Effector memory CD4-positive, alpha-beta T cell (primary cell): ENCODE measurements at places on chromosomes 6 and 20.

- peaks cover 14% of the 10 kb centered on the region for H3K27me3 ChIP-seq
- peaks cover 13% of the 10 kb centered on the region for H3K4me1 ChIP-seq
- no peak overlapping the region for H3K27ac ChIP-seq
- no peak for DNase-seq
Observed at GRCh38 chr6:33213166-33213988, 5.1 kb downstream of the RING1 start.

- H3K27ac ChIP-seq = no peak overlapping the region
- no peaks in the 10 kb centered on the region for H3K36me3 ChIP-seq
- DNase-seq = no peak
- H3K27me3 ChIP-seq = no peaks in the 10 kb centered on the region
Observed at GRCh38 chr6:13445005-13445743, 42.2 kb downstream of the GFOD1 start.

DNA sequence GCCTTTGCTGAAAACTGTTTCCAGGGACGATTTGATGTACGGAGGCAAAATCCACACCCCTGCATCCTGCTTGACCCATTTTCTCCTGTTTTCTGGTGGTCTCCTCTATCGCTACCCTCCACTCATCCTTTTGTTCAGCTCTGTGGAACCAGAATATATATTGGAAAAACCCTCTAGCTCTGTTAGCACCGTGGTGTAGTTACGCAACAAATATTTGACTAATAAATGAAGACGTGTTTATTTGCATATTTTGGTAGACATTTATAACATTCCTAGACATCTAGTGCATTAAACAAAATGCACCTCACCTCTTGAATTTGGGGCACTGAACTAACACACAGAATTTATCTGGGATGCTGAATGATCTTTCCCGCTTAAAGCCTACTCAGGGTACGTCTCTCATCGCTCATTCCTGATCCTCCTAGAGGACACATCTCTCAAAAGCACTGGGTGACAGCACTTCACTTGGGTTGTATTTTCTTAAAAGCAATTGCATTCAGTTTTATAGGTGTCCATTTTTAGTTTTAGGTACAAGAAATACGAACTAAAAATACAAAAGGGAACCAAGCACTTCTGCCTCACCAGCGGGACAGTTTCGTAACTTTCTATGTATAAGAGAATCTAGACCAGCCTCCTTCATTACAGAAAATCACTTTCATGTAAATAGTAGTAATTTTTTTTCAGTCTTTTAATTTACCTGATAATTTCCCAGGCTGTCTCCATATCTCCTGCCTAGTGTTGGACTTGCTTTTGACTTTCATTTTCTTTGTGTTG is 59.2 kb downstream of the SNRNP48 start:
- H3K4me1 ChIP-seq = no peaks in the 10 kb centered on the region
- no peaks in the 10 kb centered on the region for H3K36me3 ChIP-seq
- DNase-seq = no peak
- H3K27ac ChIP-seq = no peak overlapping the region

GRCh38 chr20:33868595-33868994 is 57.4 kb downstream of the CHMP4B start:
- H3K36me3 ChIP-seq = no peaks in the 10 kb centered on the region
- DNase-seq = no peak

- H3K27me3 ChIP-seq = no peaks in the 10 kb centered on the region
- H3K27ac ChIP-seq = no peak overlapping the region
- H3K4me1 ChIP-seq = no peaks in the 10 kb centered on the region
- H3K36me3 ChIP-seq = no peaks in the 10 kb centered on the region
Observed at GRCh38 chr6:113184736-113185135, 672.4 kb upstream of the MARCKS start.

- H3K36me3 ChIP-seq = no peaks in the 10 kb centered on the region
- no peak overlapping the region for H3K27ac ChIP-seq
- no peaks in the 10 kb centered on the region for H3K4me1 ChIP-seq
- DNase-seq = no peak
- H3K4me3 ChIP-seq = no peak overlapping the region
Observed at GRCh38 chr6:43871933-43872332, 101.9 kb downstream of the VEGFA start.

- no peak overlapping the region for H3K27ac ChIP-seq
- no peaks in the 10 kb centered on the region for H3K36me3 ChIP-seq
- H3K4me3 ChIP-seq = no peak overlapping the region
- no peak for DNase-seq
- H3K27me3 ChIP-seq = no peaks in the 10 kb centered on the region
Observed at GRCh38 chr6:105493736-105494135, 90.9 kb upstream of the PREP start.

- H3K27me3 ChIP-seq = no peaks in the 10 kb centered on the region
- H3K4me1 ChIP-seq = no peaks in the 10 kb centered on the region
- DNase-seq = no peak
Observed at GRCh38 chr6:83868639-83869038, 9.2 kb downstream of the CYB5R4 start.

GRCh38 chr6:122647765-122648164 is 37.6 kb downstream of the PKIB start:
- no peaks in the 10 kb centered on the region for H3K36me3 ChIP-seq
- no peak overlapping the region for H3K27ac ChIP-seq
- no peak for DNase-seq
- no peaks in the 10 kb centered on the region for H3K27me3 ChIP-seq
- H3K4me1 ChIP-seq = no peaks in the 10 kb centered on the region

DNA sequence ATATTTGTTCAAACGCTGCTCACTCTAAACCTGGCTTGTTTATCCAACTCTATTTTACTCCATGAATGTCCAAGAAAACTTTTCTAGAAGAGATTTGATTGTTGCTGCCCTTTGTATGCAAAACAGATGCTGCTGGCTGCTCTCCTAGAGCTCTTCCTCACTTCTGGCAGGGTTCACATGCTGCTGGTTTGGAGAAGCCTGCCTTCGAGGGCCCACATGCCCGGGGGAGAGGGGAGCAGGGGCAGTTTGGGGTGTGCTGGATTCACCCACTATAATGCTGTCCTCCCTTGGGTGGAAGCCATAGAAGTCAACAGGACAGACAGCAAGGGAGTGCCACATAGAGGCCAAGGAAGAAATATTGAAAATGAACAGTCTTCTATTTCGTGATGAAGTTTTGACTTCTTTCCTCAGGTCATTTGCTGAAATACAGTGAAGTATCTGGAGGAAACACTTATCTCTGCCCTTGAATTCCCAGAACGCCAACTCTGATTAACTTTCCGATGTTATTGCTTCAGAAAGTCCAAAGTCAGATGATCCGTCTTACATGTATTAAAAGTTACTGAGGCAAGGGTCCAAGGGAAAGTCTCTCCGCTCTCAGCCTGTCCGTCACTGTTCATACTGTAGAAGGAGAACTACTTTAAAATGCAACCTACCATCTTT is 32.4 kb downstream of the LY86 start:
- H3K4me1 ChIP-seq = no peaks in the 10 kb centered on the region
- DNase-seq = no peak
- H3K4me3 ChIP-seq = no peak overlapping the region
- no peaks in the 10 kb centered on the region for H3K36me3 ChIP-seq
- no peaks in the 10 kb centered on the region for H3K27me3 ChIP-seq

DNA sequence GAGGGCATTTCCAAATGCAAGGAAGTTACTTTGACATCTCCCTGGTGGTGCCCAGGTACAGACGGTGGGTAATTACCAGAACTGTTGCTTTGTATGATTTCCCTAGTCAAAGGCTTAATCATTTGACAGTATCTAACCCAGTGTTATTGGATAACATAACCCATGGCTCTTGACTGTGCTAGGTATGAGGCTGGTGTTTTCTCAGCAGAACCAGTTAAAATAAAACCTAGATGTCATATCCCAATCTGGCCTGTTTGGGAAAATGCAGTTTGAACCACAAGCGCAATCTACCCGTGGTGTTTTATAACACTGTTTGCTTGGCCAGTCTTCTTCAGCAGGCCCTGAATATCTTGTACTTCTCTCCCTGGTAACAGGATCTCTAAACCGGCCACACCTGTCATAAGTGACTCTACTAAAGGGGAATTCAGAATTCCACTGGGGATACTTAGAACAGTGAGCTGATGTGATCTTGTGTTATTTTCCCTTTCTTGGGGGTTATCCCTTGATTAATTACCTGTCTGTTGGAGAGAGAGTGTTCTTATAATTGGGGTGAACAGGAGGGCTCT is 32.8 kb downstream of the PPP1R14C start:
- H3K4me3 ChIP-seq = no peak overlapping the region
- no peak overlapping the region for H3K27ac ChIP-seq
- DNase-seq = no peak
- H3K4me1 ChIP-seq = no peaks in the 10 kb centered on the region
- H3K36me3 ChIP-seq = no peaks in the 10 kb centered on the region

GRCh38 chr6:105838171-105838570 is 248.0 kb upstream of the PRDM1 start:
- H3K27ac ChIP-seq = no peak overlapping the region
- no peaks in the 10 kb centered on the region for H3K27me3 ChIP-seq
- DNase-seq = no peak

GRCh38 chr6:113315879-113316278 is 541.3 kb upstream of the MARCKS start:
- H3K27ac ChIP-seq = no peak overlapping the region
- no peak overlapping the region for H3K4me3 ChIP-seq
- no peak for DNase-seq
- no peaks in the 10 kb centered on the region for H3K27me3 ChIP-seq
- H3K4me1 ChIP-seq = no peaks in the 10 kb centered on the region
- H3K36me3 ChIP-seq = no peaks in the 10 kb centered on the region

DNA sequence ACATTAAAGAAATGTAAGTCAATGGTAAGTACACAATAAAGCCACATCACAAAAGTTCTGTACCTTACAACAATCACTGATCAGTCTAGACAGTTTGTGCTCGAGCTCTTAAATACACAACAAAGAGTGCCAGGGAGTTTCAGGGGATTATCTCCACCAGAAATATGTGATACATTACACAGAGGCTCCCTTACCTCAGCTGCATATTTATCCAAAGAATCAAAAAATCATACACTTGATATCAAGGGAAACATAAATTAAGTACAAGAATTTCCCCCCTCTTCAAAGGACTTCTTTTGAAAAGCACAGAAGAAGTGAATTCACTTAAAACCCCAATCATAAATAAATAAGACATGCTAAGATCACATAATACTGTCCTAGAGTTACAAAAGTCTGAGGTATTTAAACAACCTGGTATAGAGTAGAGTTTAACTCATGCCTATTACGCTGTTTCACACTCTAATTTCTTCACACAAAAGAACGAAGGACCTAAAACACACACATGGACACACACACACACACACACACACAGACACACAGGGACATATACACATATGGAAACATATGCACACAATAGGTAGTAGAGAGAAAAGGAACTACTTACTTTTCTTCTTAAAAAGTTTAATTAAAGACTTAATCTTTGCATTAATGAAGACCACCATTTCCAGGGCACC is 528 bp downstream of the NHSL1 start:
- H3K4me1 ChIP-seq = no peaks in the 10 kb centered on the region
- H3K27me3 ChIP-seq = no peaks in the 10 kb centered on the region
- DNase-seq = no peak
- no peak overlapping the region for H3K4me3 ChIP-seq
- H3K36me3 ChIP-seq = no peaks in the 10 kb centered on the region
- no peak overlapping the region for H3K27ac ChIP-seq

GRCh38 chr6:38792356-38792755 is 77.2 kb downstream of the DNAH8 start:
- no peak overlapping the region for H3K4me3 ChIP-seq
- no peak for DNase-seq
- no peaks in the 10 kb centered on the region for H3K27me3 ChIP-seq
- H3K36me3 ChIP-seq = no peaks in the 10 kb centered on the region
- H3K4me1 ChIP-seq = no peaks in the 10 kb centered on the region
- H3K27ac ChIP-seq = no peak overlapping the region

DNA sequence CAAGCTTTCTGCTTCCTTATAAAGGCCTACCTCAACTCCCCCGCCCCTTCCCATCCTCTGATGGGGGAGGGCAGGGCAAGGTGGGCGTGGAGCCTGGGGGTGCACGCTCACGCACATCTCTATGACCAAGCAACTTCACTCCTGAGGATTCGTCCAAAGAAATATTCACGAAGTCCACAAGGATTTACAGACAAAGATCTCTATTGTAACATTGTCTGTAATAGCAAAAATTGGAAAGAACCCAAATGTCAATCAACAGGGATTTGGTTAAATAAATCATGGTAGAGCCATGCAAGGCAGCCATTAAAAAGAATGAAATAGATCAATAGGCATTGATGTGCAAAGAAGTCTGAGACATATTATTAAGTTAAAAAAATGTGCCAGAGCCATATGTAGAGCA is 130.4 kb upstream of the AFDN start:
- H3K36me3 ChIP-seq = no peaks in the 10 kb centered on the region
- H3K4me3 ChIP-seq = no peak overlapping the region
- no peak overlapping the region for H3K27ac ChIP-seq
- H3K4me1 ChIP-seq = peaks cover 13% of the 10 kb centered on the region

DNA sequence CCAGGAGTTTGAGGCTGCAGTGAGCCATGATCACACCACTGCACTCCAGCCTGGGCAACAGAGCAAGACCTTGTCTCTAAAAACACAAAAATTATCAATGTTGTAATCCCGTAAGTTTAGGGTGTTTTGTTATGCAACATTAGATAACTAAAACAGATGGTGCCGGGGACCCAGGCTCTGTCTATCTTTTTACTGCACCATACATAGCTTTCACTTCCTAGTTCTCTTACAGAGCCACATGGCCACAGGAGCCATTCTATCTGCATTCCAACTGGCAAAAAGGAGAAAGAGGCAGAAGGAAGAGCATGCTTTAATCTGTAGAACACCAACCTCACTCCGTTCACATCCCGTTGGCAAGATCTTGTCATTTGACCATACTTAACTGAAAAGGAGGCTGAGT is 5.4 kb upstream of the TCF15 start:
- H3K27me3 ChIP-seq = peaks cover 2% of the 10 kb centered on the region
- no peak for DNase-seq
- H3K4me1 ChIP-seq = peaks cover 1% of the 10 kb centered on the region
- no peak overlapping the region for H3K4me3 ChIP-seq
- no peak overlapping the region for H3K27ac ChIP-seq
- H3K36me3 ChIP-seq = no peaks in the 10 kb centered on the region

DNA sequence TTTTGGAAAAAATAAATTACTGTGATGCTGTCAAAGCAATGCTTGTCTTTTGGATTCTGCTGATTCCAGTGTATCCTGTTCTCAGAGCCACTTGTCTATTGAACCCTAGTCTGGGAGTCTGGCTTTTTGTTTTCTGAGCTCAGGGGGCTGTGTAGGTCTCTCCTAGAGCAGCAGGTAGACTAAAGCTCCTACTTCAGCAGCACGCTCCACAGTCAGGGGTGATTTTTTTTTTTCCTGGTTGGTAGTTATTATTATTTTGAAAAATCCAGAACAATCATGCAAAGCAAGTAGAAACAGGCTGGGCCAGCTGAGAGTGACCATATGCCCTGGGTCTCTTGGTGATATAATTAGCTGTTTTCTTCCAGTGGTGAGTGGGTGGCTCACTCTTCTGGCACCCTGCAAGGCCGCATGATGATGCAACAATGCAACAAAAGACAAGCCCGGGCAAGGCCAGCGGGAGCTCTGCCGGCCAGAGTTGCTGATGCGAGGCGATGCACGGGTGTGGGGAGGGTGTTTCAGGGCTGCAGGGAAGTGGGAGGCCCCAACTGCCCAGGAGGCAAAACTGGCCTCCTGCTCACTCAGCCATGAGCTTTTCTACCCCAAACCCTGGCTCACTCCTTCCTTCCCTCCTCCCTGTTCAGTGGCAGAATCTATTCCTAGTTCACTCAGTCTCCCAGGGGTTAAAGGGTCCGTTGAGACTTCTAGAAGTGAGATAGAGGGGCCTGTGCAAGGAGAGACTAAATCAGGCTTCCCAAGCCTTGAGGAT is 11.5 kb upstream of the CDKN1A start:
- no peak for DNase-seq
- H3K4me3 ChIP-seq = no peak overlapping the region
- H3K27me3 ChIP-seq = no peaks in the 10 kb centered on the region
- H3K27ac ChIP-seq = no peak overlapping the region
- no peaks in the 10 kb centered on the region for H3K4me1 ChIP-seq
